Activated CD4-positive, alpha-beta T cell treated with anti-CD3 and anti-CD28 coated beads for 24 hours (primary cell): ENCODE measurements at places on chromosomes 3 and 15.

GRCh38 chr3:31550452-31551251 lies 17.9 kb downstream of the STT3B start:
- DNase-seq: no peak

- DNase-seq: no peak
These were observed 161.3 kb upstream of the ATP11B start for GRCh38 chr3:182632077-182632393.

- no peak for DNase-seq
These were observed 18.1 kb downstream of the IL17RD start for GRCh38 chr3:57147071-57147470.

DNA sequence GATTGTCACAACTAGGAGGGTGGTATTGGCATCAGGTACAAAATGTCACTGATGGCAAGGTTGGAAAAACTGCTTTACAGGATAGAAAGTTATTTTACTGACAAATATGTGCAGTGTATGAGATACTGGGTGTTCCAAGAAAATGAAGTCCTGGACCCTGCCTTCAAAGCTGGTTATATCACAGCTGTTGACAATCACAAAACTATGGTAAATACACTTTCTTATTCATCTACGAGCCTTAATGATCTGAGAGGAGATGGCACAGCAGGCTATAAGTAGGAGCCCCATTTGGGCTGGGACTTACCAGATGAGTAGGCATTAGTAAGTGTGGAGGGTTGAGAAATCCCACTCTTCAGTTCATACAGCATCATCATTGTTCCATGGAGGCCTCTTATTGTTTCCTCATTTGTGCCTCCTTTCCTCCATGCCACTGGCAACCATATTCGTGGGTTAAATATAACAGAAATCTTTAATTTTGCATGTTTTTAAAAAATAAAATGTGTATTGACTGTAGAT lies 66.9 kb downstream of the CMTM8 start:
- no peak for DNase-seq

- DNase-seq: no peak
These were observed 13.3 kb upstream of the PXYLP1 start for GRCh38 chr3:141218162-141218835.

DNA sequence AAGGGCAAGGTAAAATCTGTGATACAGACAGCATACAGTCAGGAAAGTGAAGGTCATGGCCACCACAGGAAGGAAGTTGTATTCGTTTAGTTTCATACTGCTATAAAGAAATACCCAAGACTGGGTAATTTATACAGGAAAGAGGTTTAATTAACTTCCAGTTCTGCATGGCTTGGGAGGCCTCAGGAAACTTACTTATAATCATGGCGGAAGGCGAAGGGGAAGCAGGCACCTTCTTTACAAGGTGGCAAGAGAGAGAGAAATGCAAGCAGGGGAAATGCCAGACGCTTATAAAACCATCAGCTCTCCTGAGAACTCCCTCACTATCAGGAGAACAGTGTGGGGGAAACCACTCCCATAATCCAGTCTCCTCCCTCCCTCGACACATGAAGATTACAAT lies 353.7 kb upstream of the SEMA6D start:
- DNase-seq: no peak

- no peak for DNase-seq
These were observed 691 bp downstream of the RHCG start for GRCh38 chr15:89495638-89496145.

DNA sequence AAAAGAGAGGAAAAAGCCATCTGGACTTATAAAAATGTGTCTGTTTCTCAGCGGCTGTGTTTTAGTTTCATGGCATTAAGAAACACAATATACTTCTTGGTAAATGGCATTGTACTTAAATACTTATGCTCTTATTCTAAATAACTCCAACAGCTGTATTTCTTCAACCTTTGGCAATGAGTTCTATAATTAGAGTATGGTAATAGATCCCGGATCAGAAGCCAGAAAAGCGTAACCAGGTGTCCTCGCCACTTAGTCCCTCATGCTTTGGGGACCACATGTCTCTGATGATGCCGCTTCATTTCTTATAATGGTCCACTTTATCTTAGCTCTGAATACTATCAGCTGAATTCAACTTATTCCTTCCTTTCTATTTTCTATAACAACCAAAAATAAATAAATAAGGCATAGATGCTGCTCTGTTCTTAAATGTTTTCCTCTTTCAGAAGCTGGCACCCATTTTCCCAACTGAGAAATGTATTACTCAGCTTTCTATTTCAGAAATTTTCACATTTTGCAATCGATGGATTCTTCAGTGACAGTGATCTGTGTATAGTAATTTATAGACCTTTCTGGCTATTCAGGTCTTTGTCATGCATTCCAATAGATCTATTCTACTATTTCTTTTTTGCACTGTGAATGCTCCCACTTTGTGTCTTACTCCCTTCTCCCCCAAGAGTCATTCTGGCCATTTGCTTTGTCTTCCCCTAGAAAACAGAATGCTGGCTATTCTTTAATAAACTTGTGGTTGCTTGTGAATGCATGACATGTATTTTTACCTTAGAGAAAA lies 87.6 kb upstream of the KBTBD8 start:
- no peak for DNase-seq

- DNase-seq: no peak
These were observed 3.1 kb upstream of the LARP6 start for GRCh38 chr15:70856884-70857561.
